ENCODE measurements at places on chromosomes 12 and 14. TPM values are rescaled to one million over a fixed set of nuclear protein-coding genes. Genes with fewer than 3 reads are reported as not detected.

The ZBTB1 gene
- total RNA-seq = 108 TPM

The RARG gene
- 16.7 TPM for total RNA-seq

The INF2 gene
- 94.2 TPM for total RNA-seq

The TMEM119 gene
- total RNA-seq = not detected

The OR4E1 gene
- total RNA-seq = not detected

GRCh38 chr14:63781686-63782085 is 53.8 kb upstream of the SGPP1 start:
- DNase-seq = no peak

DNA sequence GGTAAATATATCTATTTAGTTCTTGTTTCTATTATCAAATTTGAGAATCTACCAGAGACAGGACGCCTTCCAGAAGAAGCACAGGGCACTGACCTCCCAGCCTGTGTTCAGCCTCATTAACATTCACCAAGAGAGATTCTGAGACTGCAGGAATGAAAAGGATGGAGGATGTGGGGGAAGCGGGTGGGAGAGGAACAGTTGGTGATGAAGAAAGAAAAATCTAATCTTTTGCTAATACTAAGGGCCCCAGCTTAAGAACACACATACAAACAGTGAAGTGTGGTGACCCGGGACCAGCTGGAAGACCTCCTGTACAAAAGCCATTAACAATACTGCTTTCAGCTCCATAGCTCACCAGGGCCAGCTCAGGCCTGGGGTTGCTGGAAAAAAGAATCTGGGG is 160.5 kb downstream of the NUAK1 start:
- no peak for DNase-seq

DNA sequence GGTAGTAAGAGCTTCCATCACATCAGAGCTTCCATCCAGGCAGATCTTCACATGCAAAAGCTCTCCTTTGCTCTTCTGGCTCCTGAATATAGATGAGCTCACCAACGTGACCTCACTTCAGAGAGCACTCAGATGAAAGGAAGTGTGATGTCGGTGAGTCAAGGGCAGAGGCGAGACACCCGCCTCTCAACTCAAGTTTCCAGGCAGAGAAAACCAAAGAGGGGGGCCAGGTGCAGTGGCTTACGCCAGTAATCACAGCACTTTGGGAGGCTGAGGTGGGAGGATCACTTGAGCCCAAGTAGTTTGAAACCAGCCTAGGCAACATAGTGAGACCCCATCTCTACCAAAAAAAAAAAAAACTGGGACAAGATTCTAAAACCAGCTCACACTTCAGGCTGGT is 126.9 kb downstream of the DUSP6 start:
- no peak for DNase-seq

DNA sequence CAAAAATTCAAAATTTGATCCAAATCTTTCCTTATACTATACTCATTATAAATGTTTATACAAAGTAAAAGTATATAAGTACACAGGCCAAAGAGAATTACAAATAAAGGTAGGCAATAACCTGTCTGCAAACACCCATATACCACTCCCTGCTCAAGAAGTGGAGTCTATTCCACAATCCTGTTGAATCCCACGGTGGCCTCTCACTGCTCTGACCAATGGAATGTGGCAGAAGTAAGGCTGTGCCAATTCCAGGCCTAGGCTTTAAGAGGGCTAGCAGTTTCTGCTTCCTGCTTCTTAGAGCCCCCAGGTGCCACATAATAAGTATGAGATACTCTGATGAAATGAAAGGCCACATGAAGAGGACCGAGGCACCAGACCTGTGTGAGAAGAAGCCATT is 79.8 kb upstream of the CFL2 start:
- no peak for DNase-seq

- no peak for DNase-seq
Measured at GRCh38 chr14:102210421-102211042, 70.8 kb downstream of the WDR20 start.
